WERI-Rb-1 (cell line): ENCODE measurements at places on chromosomes 16 and 17.

- DNase-seq, result no peak
These were observed 37.4 kb downstream of the CLUAP1 start for GRCh38 chr16:3538222-3538621.

- DNase-seq, result no peak
These were observed 15.5 kb downstream of the CDH1 start for GRCh38 chr16:68752602-68753001.

GRCh38 chr17:66203274-66204015, 11.5 kb upstream of the CEP112 start:
- DNase-seq, result no peak

DNA sequence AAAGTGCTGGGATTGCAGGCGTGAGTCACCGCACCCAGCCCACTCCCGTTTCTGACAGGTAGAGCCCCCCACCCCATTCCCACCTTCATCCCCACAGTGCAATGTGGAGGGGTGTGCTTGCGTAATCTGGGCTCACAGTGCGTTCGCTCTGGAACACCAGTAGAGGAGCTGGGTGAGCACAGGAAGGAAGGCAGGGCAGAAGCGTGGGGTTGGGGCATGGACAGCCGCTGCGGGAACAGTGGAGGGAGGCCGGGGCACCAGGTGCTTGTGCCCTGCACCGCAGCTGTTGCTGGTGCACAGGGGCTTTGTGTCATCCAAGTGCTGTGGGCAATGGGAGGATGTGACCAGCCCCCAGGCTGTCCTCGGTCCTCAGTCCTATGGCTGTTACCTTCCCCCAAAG, 24.7 kb downstream of the KDM8 start:
- DNase-seq, result no peak

- no peak for DNase-seq
These were observed 21.6 kb downstream of the RTN4RL1 start for GRCh38 chr17:2003525-2003924.

DNA sequence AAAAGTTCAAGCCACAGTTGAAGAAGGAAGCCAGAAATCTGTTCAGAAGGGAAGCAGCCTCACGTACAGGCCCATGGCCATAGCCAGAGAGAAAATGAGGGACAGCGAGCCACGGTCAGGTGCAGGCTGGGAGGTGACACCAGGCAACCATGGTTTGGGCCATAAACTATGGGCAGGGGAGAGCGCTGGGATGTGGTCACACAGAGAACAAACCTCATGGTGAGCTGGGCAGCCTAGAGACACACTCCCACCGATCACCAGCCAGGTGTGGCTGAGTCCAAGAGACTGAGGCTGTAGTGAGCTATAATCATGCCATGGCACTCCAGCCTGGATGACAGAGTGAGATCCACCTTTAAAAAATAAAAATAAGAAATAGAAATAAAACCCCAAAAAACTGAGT, 76.5 kb downstream of the NETO2 start:
- DNase-seq, result no peak
